ENCODE measurements at places on chromosomes 2 and 18.

- DNase-seq, result peak; percentile 94
These were observed 1.2 kb downstream of the RTKN start for GRCh38 chr2:74440378-74441169.

DNA sequence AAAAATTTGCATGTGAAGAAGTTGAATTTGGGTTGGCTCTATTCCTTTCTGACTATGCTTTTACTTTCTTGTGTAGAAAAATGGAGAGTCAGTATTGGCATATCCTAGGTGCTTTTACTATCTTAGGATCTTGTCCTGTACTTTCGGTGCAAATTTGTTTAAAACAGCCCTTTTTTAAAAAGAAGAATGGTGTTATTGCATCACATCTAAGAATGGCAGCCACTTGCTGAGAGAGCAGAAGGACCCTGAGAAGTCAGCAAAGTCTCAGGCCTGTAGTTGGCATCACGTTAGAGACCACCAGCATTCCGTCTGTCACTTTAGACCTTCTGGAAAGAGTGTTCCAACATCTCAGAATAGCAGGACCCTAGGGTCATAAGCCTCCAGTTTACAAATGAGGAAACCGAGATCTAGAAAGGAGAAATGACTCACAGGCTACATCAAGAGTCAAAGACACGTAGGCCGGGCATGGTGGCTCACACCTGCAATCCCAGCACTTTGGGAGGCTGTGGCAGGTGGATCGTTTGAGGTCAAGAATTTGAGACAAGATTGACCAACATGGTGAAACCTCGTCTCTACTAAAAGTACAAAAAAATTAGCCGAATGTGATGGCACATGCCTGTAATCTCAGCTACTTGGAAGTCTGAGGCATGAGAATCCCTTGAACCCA lies 42.5 kb downstream of the SPATS2L start:
- DNase-seq, result no peak

DNA sequence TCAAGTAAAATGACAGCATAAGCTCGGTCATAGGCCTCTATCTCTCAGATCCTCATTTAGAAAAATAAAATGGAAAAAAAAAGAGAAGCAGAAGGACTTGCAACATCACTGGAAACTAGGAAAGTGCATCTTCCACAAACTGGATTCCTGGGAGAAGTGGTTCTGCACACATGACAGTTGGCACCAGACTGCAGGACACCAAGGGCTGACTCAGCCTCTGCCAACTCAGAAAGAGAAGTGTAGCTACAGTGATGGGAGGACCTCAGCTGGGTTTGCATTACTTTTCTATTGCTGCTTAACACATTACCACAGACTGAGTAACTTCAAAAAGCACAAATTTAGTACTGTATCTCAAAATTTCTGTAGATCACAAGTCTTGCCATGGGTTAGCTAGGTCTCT lies 409.5 kb upstream of the GCFC2 start:
- DNase-seq, result no peak

- no peak for DNase-seq
These were observed 72.3 kb downstream of the RTP5 start for GRCh38 chr2:241941691-241942301.

DNA sequence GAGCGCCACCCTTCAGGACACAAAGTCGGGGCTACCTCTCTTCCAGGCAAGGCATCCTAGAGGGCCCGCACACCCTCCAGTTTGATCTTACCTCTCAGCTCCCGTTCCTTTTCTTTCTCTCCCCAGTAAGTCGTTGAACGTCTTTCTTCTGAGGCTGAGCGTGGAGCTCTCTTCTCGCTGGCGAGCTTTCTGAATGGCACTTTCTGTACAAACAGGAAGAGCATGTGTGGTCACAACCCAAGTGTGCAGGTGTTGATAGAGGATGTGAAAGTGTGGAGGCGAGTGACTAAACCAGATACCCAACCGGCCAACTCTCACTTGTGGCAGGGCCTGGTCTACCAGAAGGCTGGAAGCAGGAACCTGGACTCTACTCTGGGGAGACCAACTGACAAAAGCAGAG lies at the start of gene AFF3:
Gene AFF3 (minus strand): TSS at position 198 of the 400 bp plus-strand sequence. CDS start 38,136 bp downstream, outside the sequence.
- no peak for DNase-seq

DNA sequence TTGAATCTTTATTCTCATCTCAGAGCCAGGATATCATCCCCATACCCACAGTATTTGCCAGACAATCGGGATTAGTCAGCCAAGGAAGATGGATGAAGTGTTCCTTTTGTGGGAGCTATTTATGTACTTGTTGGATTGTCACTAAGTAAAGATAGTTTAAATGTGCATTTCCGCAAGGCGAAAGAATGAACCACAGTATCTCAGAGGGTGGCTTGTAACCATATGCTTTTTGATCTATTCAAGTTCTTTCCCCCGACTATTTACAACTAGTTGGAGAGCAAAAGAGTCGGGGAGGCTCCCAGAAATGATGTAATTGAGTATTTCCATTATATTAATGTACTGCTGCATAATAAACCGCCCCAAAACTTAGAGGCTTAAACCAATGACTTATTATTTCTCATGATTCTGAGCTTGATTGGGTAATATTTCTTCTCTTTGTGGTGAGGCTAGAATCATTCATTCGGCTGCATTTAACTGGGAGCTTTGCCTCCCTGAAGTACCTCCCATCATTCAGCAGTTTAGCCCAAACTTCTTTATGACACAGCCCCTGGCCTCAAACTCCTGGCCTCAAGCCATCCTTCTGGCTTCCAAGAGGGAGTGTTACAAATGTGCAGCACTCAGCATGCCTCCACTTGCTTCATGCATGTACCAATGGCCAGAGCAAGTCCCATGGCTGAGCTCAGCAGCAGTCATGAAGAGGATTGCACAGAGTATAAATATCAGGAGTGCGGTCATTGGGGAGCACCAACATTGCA lies 423.7 kb downstream of the METTL4 start:
- DNase-seq, result no peak

- DNase-seq, result no peak
These were observed 90.0 kb upstream of the TAF1B start for GRCh38 chr2:9753276-9753600.

All from HEK293T (cell line).